ENCODE measurements at places on chromosomes 2 and 18.
A peak's percentile ranks its signal among the peaks of the same experiment; 100 is the strongest.

DNA sequence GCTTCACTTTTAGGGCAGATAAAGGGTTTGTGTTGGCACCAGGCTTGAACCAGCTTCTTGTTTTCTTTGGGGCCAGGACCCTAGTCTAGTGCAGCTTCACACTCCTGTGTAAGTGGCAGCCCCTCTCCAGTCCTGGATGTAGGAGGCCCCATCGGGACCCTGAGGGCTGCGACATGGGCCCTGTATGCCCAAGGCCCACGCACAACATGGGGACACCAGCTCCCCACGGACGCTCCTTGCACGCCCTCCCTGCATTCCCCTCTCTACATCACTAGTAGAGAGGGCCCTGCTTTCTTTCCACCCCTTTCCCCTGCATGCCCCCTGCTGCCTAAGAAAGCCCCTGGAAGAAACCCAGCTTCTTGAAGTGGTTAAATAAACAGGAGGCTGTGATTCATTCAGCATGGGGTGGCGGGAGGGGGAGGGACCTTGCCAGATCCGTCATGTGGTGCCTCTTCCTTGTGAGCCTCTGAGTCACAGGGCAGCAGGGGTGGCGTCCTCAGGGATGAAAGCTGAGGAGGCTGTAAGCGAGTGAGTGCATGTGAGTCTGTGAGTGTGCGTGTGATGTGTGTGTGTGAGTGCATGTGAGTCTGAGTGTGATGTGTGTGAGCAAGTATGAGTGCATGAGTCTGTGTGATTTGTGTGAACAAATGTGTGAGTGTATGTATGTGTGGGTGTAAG is 42.5 kb downstream of the COPS8 start:
- DNase-seq: peak; percentile 4

DNA sequence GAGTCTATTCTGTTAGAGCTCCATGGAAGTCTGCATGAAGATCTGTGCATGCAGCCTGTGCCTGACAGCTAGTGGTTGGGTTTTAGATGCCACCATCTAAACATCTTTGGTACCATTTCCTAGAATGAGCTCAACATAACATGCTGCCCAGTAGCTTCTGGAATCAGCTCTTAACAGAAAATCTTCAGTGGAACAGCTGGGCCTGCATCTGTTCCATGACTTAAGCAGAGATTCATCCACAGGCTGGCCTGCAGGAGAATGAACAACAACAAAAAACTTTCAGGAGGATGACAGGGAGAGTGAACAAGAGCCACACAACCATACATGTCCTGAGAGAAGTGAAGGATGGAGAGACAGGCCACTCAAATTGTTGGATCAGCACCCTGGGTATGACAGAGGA is 316.6 kb downstream of the RDH14 start:
- no peak for DNase-seq

DNA sequence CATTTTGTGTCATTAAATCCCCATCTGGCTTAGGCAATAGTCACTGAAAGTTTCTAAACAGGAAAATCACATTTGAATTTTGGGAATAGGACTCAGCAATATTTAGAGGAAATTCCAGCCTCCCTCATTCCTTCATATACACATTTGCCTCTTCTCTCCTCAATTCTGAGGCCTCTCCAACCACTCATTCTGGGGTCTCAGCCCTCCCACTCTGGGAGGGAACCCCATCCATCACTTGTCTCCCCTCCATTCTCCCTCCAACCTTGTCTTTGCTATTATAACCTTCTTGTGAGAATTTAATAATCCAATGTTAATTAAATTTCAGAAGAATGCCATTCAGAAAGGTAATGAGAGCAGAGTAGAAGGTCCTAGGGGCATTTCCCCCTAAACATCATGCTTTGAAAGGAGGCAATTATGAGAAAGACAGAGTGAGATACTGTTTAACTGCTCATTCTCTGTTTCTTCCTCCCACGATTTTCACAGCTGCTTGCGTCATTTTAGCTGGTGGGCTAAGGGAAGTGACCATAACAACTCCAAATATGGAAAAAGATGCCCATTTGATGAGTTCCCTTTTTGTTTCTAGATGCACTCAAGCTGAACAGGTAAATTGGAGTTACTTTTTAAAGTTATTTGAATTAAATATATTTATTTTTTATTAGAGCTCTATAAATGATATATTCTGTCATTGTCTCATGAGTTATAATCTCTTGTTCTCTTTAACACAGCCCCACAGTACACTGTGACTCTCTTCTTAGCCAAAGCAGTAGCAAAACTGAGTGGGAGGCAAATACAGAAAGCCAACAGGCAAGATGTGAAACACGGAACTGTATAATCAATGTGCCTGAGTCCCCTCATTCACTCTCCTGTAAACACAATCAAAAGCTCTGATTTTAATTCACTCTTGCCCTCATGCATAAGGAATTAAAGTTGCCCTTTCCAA is 135.1 kb downstream of the DLGAP1 start:
- DNase-seq: no peak

GRCh38 chr2:122145856-122146255 is 390.4 kb downstream of the TSN start:
- no peak for DNase-seq

DNA sequence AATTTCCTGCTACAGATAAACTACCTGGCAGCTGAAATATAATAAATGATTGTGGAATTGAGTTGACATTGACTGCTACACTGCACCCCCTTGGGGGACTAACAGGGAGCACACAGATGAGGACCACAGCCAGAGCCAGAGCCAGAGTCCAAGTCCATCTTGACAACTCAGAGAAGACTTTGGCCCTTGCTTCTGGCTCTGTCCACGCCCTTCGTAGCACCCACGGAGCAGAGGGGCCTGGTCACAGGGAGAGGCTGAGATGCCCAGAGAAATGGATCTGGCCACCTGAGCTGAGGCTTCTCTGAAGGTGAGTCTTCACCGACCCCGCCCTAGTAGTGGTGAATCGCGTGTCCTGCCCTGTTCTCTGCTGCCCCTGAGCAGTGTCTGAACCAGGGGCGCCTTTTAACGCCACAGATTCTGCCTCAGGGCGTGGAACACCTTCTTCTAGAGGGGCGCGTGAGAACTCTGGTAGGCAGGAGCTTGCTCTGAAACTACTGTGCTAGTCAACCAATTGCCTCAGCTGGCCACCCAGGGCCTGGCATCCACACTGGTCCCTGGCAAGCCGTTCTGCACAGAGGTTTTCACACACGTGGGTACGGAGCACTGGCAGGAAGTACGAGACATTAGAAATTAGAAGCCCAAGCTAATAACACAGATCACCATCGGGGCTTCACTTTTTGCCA is 35.7 kb upstream of the MAT2A start:
- no peak for DNase-seq

DNA sequence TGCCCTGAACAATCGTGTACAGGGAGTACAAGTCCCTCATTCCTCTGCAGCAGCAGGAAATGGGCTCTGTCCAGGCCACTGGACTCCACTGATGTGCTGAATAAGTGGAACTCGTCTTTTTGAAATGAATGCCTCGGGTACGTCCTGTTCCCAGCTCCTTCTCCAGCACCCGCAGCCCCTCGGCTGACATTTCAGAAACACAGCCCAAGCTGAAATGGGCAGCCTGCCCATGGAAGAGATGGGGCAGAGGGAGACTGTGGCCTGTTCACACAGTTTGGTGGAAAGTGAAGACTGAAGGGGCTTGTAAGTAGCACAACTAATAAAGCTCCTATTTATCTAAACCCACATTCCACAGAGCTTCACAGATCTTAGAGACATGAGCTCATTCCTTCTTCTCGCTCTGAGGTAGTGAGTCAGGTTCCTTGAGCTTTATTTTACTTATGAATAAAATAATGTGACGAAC is 498.6 kb downstream of the TXNL1 start:
- DNase-seq: no peak

DNA sequence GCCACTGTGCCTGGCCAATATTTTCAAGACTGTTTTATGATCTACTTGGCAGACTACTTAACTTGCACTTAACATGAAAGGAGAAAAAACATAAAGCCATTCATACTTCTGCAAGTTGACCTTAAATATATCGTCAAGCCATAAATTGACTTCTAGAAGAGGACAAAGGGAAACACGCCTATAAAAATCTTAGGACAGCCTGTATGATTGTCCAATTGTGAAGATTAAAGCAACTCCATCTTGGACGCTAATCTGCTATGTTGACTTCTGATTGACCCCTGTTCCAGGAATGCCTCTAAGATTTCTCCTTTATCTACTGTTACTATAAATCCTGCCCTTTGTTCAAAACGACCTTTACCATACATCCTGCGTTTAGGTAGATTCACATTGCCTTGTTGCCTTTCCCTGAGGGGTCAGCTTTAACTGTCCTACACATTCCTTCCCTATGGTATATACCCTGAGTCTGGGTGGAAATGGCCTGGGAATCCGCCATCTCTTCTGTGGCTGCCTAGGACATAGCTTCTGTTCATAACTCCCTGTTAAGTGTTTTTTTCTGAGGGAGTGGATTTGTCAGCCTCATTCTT is 40.2 kb upstream of the SLC35F5 start:
- DNase-seq: no peak

- DNase-seq: no peak
Observed at GRCh38 chr2:39837856-39838453, 58.9 kb upstream of the THUMPD2 start.

- no peak for DNase-seq
Observed at GRCh38 chr2:40760071-40760666, 308.3 kb upstream of the SLC8A1 start.

- DNase-seq: no peak
Observed at GRCh38 chr2:6639929-6640620, 225.6 kb downstream of the CMPK2 start.

DNA sequence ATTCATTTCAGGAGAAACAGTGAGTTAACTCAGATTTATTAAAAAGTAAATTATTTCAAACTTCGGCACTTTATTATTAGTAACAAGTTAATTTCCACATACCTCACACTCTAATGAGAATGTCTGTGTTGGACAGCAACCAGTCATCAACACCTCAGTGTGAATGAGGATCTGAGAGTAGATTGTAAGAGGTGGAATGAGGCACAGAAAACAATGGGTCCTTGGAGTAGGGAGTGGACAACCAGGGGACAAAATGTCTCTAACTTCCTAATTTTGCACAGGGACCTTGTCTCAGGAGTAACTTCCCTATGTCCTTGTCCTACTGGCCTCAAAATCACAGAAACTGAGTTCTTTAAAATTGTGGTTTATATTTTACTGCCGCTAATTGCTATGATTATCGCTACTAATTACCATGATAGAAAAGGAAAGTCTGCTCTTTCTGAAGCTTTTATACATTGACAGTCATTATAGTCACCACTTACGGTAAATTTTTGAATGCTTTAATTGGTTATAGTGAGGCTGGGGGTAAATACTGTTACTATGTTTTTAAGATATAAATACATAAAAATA is 82.2 kb upstream of the LRPPRC start:
- no peak for DNase-seq

DNA sequence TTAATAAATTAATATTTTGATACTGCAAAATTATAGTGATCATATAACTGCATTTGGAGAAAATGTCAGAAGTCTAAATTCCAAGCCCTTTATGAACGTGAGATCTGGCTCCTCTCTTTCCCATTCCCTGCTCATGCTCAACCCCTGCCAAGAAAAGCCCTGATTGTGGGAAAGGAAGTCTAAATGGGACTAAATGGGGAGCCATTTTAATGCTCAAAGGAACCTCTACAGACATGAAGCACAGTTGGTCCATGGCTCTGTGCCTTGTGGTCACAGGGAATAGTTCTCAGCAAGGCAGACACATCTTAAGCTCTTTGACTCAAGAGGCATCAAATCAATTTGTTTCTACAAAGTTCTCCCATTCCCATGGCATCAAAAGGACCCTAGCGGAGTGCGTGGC is 29.3 kb upstream of the INSIG2 start:
- DNase-seq: no peak

DNA sequence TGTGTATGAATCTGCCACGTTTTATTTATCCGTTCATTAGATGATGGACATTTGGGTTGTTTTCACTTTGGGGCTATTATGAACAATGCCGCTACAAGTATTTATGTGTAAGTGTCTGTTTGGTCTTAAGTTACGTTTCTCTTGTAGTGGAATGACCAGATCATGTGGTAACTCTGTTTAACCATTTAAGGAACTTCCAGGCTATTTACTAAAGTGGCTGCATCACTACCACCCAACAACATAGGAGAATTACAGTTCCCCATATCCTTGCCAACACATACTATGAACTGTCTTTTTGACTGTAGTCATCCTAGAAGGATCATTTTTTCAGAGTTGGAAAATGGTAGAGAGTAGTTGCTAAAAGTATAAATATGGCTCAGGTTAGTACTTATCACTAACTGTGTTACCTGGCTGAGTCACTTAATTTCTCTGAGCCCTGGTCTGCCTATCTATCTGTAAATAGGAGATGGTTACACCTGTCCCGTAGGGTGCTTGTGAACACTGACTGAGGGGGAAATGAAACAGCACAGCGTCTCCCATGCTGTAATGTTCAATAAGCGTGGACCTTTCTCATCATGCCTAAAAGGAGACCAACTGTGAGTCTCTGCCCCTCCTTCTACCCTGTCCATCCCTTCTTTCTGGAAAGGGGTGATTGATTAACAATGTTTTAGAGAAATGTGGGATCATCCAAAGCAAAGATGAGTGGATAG is 103.1 kb downstream of the SH3RF3 start:
- no peak for DNase-seq
